ENCODE measurements at places on chromosomes 1 and 21.
A peak's percentile ranks its signal among the peaks of the same experiment; 100 is the strongest.

GRCh38 chr21:45726438-45726837, 82.9 kb downstream of the PCBP3 start:
- no peak for DNase-seq

GRCh38 chr1:162549001-162549400, 12.5 kb upstream of the UAP1 start:
- DNase-seq = no peak

DNA sequence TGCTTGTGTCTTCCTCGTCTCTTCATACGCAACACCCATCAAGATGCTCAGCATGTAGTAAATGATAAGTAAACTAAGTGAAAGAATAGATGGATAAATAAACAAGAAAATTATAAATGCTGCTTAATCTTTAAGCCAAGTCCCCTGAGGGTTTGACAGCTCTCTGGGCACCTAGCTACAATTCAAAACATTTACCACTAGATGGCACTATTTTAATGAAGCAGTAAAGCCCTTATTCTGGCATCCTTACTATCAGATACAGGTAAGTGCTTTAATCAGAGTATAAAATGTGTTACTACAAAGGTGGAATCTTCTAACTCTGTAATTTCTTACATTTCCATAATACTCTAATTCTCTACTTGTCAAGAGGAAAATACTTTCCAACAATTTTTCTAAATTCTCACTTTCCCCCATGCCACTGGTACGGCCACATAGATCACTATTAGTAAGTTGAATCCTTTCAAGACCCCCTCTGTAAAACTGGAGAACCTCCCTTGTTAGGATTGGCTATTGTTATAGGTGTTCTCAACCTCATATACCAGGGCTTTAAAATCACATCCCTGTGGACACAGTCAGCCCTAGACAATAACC, 137.8 kb downstream of the BARHL2 start:
- DNase-seq = peak; percentile 46

GRCh38 chr1:17561561-17561985, 22.1 kb downstream of the ARHGEF10L start:
- no peak for DNase-seq

GRCh38 chr1:110150330-110151174, at the start of gene SLC6A17:
TSS of gene SLC6A17 (plus strand) at chr1:110150494. CDS start at chr1:110166930, 16,436 bp downstream.
- peak; percentile 37 for DNase-seq

DNA sequence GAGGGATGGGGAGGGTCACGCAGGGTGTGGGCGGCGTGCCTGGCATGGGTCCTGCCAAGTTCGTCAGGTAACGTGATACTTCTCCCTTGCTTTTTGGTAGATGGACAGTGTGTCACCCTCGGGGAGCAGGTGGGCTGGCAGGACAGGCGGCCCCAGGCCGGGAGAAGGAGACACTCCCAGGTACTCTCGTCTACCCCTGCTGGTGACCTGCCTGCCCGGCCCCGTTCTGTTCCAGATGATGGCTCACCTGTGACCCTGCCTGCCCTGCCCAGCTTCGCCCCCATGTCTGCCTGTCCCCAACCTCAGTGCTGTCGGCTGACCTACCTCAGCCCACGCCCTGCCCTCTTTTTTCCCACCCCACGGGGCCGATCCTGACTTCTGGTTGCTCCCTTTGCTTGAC, 144.7 kb downstream of the PCBP3 start:
- no peak for DNase-seq

DNA sequence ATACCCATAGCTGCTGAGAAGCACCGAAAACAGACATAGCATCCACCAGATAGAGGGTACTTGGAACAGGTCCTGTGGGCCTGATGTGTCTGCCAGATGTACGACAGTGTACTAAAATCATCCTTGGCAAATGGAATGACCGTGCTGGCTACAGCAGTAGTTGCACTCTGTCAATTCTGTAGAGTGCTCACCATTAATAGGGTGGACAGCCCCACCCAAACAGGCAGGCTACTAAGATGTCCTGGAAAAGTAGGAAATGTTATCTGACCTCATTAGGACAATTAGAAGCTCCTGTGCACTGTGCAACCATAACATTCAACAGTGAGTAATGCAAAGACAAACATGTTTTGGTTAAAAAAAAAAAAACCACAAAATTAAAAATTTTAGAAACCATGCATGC, 106.2 kb downstream of the PTPN14 start:
- DNase-seq = no peak

- peak; percentile 72 for DNase-seq
Measured at GRCh38 chr1:65830306-65830705, 37.6 kb downstream of the PDE4B start.

DNA sequence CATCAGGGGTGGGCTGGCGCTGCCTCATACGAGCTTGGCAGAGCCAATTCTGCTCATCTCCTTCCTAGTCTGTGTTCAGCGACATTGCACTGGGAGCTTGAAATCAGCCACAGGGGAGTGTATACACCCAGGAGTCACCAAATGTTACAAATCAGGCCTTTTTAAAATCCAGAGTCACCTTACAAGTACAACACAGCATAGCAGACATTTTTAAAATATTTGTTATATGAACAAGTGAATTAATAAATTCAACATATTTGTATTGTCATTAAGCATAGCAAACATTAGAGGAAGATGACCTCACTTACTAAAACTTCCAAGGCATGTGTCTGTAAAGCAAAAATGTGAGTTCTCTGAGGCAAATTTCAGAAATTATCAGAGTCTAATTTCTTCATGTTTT, 210.0 kb downstream of the HLX start:
- no peak for DNase-seq

DNA sequence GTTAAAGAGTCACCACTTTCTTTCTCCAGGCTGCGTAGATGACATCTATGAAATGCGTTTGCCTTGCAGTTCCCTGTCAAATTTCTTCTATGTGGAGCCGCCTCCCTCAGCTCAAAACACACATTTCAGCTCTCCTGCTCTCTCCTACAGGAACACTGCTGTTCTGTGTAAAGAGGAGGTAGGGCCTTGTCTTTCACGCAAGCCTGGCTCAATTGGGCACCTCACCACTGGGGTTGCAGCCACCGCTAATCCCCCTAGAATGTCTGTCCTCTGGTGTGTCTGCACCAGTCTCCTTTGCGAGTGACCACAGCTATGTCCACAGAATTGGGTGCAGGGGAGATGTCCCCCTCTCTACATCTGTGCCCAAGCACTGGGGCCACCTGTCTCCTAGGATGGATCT, 31.8 kb upstream of the CFHR4 start:
- DNase-seq = no peak

GRCh38 chr1:24526045-24526444, 23.4 kb downstream of the RCAN3 start:
- DNase-seq = no peak

GRCh38 chr1:234856845-234857245, 246.9 kb upstream of the IRF2BP2 start:
- no peak for DNase-seq

DNA sequence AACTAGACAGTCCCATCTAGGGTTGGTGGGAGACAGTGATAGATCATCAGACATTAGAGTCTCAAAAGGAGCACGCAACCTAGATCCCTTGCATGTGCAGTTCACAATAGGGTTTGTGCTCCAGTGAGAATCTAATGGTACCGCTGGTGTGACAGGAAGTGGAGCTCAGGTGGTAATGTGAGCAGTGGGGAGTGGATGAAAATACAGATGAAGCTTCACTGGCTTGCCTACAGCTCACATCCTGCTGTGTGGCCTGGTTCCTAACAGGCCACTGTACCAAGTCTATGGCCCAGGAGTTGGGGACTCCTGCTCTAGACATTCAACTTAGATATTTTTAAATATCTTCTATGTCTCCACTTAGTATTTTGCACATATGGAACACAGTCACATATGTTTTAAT, 231.1 kb upstream of the NRIP1 start:
- no peak for DNase-seq

DNA sequence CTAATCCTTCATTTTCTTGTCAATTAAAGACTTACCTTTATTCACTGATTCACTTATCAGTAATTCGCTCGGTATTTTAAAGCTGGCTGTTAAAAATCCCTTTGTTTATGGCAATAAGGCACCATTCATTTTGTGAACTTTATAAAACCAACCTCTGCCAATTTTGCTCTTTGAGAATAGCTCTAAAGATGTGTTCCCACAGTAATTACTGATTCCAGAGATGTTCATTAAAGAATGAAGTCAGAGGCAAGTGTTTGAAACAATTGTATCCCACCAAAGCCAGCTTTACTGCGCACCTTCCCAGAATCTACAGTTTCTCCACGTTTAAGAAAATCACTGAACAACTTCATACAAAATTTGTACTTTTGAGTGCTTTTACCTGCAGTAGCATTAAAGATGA, 424.5 kb downstream of the USP25 start:
- no peak for DNase-seq

DNA sequence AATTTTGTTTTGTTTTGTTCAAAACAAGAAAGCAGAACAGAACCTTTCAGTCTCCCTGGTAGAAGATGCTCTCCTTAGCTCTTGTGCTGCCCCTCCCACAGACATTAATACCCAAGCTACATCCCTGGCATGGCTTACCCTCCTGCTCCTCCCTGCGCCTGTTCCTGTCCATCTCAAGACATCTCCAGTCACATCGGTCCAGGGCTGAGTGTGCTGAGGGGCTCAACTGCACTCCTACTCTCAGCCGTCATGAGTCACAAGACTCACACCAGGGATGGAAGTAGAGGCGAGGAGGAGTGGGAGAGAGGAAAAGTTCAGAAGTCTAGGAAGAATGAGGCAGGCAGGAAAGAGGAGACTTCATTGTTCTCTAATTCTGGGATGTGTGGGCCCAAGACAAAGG, 9.2 kb upstream of the TACSTD2 start:
- no peak for DNase-seq

- DNase-seq = no peak
Measured at GRCh38 chr1:7586031-7586941, 184.8 kb upstream of the VAMP3 start.

GRCh38 chr1:119462964-119463363, 44.0 kb upstream of the HSD3B1 start:
- DNase-seq = no peak

Measured in activated CD4-positive, alpha-beta T cell treated with anti-CD3 and anti-CD28 coated beads, Interleukin-2, amount 50 U/mL, for 16 hours (primary cell).